Calu3 (cell line): ENCODE measurements at places on chromosomes 13 and 19.

DNA sequence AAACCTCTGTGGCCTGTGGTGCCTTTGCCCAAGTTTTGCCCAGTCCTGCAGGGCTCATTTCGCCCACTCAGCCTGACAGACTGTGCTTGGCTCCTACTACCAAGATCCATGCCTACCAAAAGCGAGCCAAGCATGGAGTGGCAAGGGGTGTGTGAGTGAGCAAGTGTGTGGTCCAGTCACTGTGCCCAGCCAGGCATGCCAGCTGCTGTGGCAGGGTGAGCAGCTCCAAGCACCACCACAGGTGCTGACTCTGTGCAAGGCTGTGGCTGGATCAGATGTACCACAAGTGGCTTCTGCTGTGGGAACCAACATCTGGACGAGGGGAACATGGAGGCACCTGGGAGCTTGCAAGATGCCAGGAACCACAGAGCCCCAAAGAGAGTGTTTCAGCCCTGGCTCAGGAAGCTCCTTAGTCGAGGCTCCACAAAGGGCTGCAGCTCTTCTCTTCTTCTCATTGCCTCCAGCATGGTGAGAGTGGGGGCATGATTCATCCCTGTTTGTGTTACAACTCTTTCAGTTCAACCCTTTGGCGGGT is 1564.2 kb upstream of the MIR17HG start:
- no peak overlapping the region for H3K27ac ChIP-seq
- DNase-seq, result no peak
- H3K4me3 ChIP-seq, result no peak overlapping the region
- no peaks in the 10 kb centered on the region for H3K36me3 ChIP-seq
- no peaks in the 10 kb centered on the region for H3K4me1 ChIP-seq
- no peaks in the 10 kb centered on the region for H3K27me3 ChIP-seq

DNA sequence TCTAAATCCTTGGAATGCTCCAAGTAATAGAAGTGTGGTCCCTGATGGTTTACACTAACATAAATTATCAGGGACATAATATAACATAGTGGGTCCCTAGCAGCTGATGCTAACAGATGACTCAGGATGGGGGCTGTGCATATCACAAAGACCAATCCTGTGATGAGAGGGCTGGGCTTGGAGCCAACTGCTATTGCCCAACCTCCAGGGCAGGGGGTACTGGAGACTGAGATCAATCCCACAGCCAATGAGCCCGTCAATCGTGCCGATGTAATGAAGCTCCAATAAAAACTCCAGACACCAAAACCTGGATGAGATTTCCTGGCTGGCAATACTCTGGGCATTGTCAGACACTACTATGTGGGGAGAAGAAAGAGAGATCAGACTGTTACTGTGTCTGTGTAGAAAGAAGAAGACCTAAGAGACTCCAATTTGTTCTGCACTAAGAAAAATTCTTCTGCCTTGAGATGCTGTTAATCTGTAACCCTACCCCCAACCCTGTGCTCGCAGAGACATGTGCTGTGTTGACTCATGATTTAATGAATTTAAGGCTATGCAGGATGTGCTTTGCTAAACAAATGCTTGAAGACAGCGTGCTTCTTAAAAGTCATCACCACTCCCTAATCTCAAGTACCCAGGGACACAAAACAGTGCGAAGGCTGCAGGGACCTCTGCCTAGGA is 33.4 kb downstream of the ABCC4 start:
- peaks cover 31% of the 10 kb centered on the region for H3K4me1 ChIP-seq
- no peaks in the 10 kb centered on the region for H3K27me3 ChIP-seq
- peak overlapping the region; percentile 40 for H3K4me3 ChIP-seq
- peaks cover 4% of the 10 kb centered on the region for H3K36me3 ChIP-seq
- peak; percentile 50 for DNase-seq

DNA sequence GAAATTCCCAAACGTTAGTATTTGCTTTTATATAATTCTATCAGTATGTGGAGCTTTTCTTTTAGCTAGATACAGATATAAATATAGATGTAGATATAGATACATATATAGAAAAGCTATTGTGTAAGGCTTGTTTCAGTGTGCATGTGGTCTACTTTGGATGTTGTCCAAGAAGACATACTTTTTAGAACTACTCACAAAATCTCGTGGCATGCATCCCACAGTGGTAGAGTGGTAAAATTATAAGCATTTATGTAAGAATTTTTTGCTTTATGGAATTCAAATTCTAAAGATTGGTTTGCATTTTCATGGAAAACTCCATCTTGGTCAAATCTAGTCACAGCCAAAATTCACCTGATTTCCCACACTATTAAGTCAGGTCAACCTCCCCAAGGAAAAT is 880.4 kb downstream of the EFNB2 start:
- H3K4me3 ChIP-seq, result no peak overlapping the region
- no peak overlapping the region for H3K27ac ChIP-seq
- no peaks in the 10 kb centered on the region for H3K27me3 ChIP-seq
- no peak for DNase-seq

- no peak within 1 kb of the TSS for H3K27ac ChIP-seq
- peak; percentile 20 for DNase-seq
- peak within 1 kb of the TSS; percentile 86 for H3K4me3 ChIP-seq
- H3K27me3 ChIP-seq, result no peaks in the 10 kb centered on the region
Observed at GRCh38 chr19:1407528-1408299, at the start of gene DAZAP1. DAZAP1 (plus strand) TSS chr19:1407586; CDS start chr19:1407774, 188 bp downstream.

- no peak for DNase-seq
- H3K4me3 ChIP-seq, result no peak overlapping the region
- H3K36me3 ChIP-seq, result no peaks in the 10 kb centered on the region
- H3K27me3 ChIP-seq, result no peaks in the 10 kb centered on the region
Observed at GRCh38 chr13:59865398-59865797, 298.3 kb downstream of the DIAPH3 start.

- H3K27me3 ChIP-seq, result no peaks in the 10 kb centered on the region
- peaks cover 34% of the 10 kb centered on the region for H3K4me1 ChIP-seq
- DNase-seq, result no peak
- H3K27ac ChIP-seq, result no peak overlapping the region
- H3K36me3 ChIP-seq, result peaks cover 23% of the 10 kb centered on the region
- peak overlapping the region; percentile 99 for H3K4me3 ChIP-seq
Observed at GRCh38 chr19:41398598-41398997, 980 bp downstream of the BCKDHA start.

DNA sequence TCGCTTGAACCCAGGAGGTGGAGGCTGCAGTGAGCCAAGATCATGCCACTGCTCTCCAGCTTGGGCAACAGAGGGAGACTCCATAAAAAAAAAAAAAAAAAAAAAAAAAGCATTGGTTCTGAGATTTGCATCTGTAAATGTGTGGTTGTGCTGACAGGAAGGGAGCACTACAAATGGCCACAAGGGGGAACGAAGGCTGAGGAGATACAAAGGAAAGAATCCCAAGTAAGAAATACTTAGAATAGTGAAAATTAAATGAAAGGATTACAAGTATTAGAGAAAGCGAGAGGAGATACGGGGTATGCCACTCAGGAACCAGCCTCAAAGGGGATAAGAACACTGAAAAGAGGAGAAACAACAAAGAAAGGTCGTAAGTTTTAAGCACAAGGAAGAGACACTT is 284.9 kb downstream of the KLF12 start:
- no peaks in the 10 kb centered on the region for H3K4me1 ChIP-seq
- H3K36me3 ChIP-seq, result no peaks in the 10 kb centered on the region
- no peaks in the 10 kb centered on the region for H3K27me3 ChIP-seq

DNA sequence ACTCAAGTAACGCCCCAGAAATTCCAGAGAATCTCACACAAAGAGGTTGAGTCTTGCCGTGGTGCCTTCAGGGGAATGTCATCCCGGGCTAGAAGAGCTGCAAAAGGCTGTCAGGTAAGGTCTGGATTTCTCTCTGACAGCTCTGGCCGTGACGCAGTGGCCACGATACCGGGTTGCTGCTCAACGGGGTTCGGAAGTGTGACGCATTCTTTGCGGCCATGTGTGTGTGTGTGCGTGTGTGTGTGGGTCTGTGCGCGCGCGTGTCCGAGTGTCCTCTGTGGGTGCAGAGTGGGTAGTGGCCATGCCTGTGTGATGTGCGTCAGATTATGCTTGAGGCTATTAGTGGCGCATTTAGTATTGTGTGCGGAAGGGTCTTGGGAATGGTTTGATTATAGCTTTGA is 306 bp downstream of the ZNF540 start:
- H3K36me3 ChIP-seq, result peaks cover 26% of the 10 kb centered on the region
- DNase-seq, result peak; percentile 49
- peak overlapping the region; percentile 97 for H3K4me3 ChIP-seq
- H3K4me1 ChIP-seq, result peaks cover 21% of the 10 kb centered on the region
- no peaks in the 10 kb centered on the region for H3K27me3 ChIP-seq
- peak overlapping the region; percentile 99 for H3K27ac ChIP-seq

DNA sequence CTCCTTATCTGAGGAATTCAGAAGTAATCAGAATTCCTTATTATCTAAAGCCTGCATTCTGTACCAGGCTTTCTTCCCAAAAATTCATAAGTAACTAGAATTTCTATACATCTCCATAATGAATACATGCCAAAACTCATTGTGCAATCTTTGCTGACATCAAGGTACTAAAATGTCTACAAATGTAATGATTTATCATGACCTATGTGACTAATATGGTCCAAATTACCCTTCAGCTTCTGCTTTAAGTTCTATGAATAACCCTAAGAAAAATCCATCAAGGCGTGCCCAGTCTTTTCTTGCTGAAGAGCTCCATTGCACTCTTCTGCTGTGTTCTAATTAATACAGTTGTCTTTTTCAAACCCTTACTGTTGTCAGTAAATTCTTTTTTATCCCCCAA is 58.5 kb upstream of the SLITRK1 start:
- no peak for DNase-seq
- no peak overlapping the region for H3K27ac ChIP-seq
- H3K36me3 ChIP-seq, result no peaks in the 10 kb centered on the region
- H3K27me3 ChIP-seq, result no peaks in the 10 kb centered on the region
- H3K4me3 ChIP-seq, result no peak overlapping the region

- no peaks in the 10 kb centered on the region for H3K4me1 ChIP-seq
- H3K27ac ChIP-seq, result no peak overlapping the region
- H3K27me3 ChIP-seq, result no peaks in the 10 kb centered on the region
- no peak overlapping the region for H3K4me3 ChIP-seq
Observed at GRCh38 chr13:71169180-71169579, 697.8 kb downstream of the DACH1 start.

DNA sequence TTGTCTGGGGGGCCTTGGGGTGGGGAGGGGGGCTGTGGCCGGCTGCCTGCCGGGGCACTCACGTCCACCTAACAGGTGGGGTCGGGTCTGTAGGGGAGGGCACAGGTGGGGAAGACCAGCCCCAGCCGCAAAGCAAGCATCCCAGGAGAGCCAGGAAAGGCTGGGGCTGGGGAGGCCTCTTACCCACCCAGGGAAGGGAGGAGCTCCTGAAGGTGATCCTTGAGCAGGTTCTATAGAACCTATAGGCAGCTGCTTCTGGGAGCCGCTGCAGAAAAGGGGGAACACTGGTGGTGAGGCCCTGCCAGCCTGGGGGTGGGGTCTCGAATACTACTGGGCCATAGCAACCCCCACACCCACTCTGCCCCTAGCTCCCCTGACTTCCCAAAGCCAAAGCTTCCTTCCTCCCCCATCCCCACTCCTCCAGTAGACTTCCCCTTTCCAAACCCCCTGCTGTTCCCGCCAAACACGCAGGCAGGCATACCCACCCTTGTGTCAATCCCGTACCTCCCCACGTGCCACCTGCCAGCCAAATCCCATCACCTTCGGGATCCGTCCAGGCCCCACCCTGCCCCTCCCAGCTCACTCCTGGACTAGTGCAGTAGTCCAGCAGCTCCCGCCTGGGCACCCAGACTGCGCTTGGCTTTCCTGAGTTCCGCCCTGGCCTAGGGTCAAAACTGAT is 5.6 kb downstream of the KLF16 start:
- no peaks in the 10 kb centered on the region for H3K27me3 ChIP-seq
- no peak overlapping the region for H3K27ac ChIP-seq
- no peaks in the 10 kb centered on the region for H3K4me1 ChIP-seq
- no peak for DNase-seq
- H3K36me3 ChIP-seq, result peaks cover 32% of the 10 kb centered on the region

DNA sequence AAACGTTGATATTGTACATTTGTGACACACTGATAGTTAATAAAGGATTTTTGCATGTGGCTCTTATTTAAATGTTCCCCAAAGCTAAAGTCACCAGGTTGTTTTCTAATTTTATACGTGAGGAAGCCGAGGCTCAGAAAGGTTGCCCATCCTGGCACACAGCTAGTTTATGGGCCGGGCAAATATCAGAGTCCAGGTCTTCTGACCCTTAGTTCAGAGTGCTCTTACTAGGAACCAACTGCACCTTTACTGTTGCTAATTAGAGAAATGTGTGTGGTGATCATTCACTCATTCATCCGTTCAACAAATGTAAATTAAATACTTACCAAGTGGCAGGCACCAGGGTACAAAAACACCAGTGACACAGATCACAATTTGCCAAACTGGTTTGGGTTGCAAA is 46.3 kb upstream of the RGCC start:
- H3K27me3 ChIP-seq, result no peaks in the 10 kb centered on the region
- no peak for DNase-seq
- H3K4me3 ChIP-seq, result no peak overlapping the region
- no peaks in the 10 kb centered on the region for H3K36me3 ChIP-seq
- H3K27ac ChIP-seq, result no peak overlapping the region

- no peaks in the 10 kb centered on the region for H3K4me1 ChIP-seq
- H3K4me3 ChIP-seq, result no peak overlapping the region
- H3K27me3 ChIP-seq, result no peaks in the 10 kb centered on the region
- DNase-seq, result no peak
- no peak overlapping the region for H3K27ac ChIP-seq
- no peaks in the 10 kb centered on the region for H3K36me3 ChIP-seq
Observed at GRCh38 chr13:46846726-46847125, 49.8 kb upstream of the ESD start.

GRCh38 chr13:100608906-100609305 is 20.3 kb upstream of the GGACT start:
- no peaks in the 10 kb centered on the region for H3K27me3 ChIP-seq
- H3K4me1 ChIP-seq, result no peaks in the 10 kb centered on the region
- no peak overlapping the region for H3K4me3 ChIP-seq
- H3K36me3 ChIP-seq, result no peaks in the 10 kb centered on the region

DNA sequence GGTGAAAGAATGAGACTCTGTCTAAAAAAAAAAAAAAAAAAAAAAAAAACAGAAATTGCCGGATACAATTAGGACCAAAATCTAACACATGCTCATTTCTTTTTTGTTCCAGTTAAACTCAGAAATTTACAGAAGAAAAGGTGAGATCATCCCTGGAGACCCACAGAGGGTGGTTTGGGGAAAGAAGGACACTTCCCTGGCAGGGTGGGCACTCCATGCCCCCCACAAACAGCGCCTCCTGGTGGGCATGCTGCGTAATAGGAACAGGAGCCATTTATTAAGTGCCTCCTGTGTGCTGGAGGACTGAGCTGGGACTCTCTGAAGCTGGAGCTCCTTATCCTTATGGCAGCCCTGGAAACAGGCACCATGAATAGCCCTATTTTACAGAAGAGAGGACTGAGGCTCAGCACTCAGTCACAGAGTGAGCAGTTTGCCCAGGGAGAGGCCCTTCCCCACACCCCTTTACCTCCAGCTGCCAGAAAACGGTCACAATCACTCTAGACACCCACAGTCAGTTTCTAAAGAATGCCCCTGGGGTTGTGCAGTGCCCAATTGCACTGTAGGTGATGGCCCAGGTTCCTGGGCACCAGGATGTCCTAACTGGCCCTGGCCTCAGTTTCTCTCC is 10.1 kb downstream of the C19orf38 start:
- H3K4me1 ChIP-seq, result peaks cover 9% of the 10 kb centered on the region
- no peak overlapping the region for H3K4me3 ChIP-seq
- H3K27me3 ChIP-seq, result no peaks in the 10 kb centered on the region
- no peaks in the 10 kb centered on the region for H3K36me3 ChIP-seq

GRCh38 chr19:45076851-45077730 is 813 bp upstream of the ZNF296 start:
- no peak for DNase-seq
- no peak overlapping the region for H3K27ac ChIP-seq
- H3K27me3 ChIP-seq, result no peaks in the 10 kb centered on the region
- peak overlapping the region; percentile 84 for H3K4me3 ChIP-seq
- H3K36me3 ChIP-seq, result peaks cover 60% of the 10 kb centered on the region
